ENCODE measurements at places on chromosomes 3 and 15.

DNA sequence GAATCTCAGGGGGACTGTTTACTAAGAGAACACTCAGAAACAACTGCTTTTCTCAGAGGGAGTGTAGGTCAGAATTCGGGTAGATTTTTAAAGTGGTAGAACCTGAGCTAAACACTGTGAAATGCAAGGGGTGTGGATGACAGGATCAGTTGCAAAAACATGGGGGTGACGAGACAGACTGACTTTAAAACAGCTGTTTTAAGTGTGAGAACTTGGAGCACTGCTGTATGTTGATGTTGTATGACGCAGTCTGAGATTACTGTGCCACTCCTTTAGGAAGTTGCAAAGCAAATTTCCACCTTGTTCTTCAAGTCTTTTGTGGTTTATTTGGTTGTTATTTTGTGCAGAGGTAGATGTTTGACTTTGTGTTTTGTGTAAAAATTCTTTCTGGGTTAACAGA, 36.8 kb upstream of the DIPK2A start:
- no peak for DNase-seq

DNA sequence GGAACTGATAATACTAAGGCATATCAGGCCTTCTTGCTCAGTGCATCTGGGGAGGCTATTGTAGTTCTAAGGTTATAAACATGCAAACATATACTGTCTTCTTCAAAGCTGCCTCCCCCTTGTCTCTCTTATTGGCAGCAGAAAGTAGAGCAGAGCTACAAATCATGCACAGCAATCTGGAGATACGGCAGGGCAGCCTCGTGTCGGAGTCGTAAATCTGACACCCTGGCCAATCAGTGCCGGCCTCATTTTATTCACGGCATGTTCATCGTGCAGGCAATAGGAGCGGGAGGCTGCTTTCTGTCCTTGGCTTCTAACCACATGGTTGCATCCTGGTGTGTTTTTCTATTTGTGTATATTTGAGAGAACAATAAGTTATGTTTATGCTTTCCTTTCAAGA, 300.2 kb upstream of the CNTN6 start:
- no peak for DNase-seq

GRCh38 chr3:153574445-153574844, 412.4 kb downstream of the RAP2B start:
- DNase-seq, result no peak

DNA sequence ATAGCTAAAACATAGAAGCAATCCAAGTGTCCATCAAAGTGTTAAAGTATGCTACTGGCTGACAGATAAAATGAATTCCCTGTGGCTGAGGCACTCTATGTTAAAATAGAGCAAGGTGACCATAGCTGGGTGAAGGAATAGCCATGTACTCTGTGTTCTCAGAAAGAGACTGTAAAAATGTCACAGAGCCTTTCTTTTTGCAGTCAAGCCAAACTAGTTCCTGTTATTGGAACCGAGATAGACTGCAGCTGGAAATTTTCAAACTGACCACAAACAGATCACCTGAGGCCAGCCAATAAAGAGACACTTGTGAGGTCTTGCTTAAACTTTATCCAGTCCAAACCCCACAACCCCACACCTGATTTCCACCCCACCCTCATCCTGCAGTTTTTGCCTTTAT, 422.8 kb upstream of the NAALADL2 start:
- DNase-seq, result no peak

GRCh38 chr15:31080591-31081014, 20.9 kb downstream of the TRPM1 start:
- no peak for DNase-seq

DNA sequence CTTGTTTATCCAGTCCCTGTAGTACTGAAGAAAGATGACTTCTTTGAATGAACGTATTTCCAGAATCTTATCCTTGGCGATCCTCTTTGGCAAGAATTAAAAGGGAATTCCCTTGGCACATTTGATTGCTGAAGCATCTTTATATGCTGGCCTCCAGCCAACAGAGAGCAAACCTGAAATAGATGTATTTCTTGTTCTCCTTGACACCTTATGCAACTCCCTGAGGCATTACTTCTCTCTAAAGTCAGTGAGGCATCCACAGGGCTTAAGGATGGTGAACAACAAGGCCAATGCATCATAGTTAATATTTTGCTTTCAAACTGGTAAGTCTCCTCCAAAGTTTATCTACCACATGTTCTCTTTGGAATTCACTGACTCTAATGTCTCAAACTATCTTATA, 450.9 kb upstream of the THRB start:
- no peak for DNase-seq

GRCh38 chr3:114904633-114905032, 242.5 kb downstream of the ZBTB20 start:
- no peak for DNase-seq

GRCh38 chr3:134078169-134078831, 48.6 kb upstream of the SLCO2A1 start:
- no peak for DNase-seq

DNA sequence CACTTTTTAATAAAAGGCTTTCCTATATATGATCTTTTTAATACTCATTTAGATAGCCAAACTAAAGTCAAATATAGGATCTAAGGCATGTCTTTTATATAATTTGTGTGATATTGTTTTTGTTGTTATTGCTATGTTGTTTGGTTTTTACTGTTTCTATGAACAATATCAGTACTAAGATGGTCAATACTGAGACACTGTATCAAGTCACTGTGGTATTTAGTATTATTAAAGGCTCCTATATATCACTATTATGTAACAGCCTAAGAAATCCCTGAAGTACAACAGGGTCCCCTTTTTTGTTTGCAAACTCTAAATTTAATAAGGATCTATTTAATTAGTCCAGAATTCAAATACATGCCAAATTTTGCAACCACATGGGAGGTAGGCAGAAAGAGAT, 61.9 kb downstream of the TBC1D5 start:
- no peak for DNase-seq

GRCh38 chr3:41202834-41203345, 3.6 kb downstream of the CTNNB1 start:
- no peak for DNase-seq

GRCh38 chr15:101065570-101066221, 146.5 kb downstream of the LRRK1 start:
- no peak for DNase-seq

DNA sequence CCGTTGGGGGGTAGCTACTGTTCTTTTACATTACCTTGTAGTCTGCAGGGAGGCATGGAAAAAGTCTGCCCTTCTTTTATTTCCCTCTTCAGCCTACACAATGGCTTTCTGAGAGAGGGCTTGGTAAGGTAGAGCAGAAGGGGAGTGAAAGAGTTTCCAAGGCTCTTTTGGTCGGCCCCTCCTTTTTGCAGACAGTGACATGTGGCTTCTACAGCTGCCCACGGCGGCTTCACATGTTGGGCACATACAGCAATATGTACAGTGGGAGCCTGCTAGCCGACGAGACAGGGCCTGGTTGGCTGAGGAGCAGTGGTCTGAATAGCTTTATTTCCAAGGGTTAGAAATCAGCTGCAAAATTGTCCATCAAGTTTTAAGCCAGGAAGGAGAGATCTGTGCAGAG, 4.0 kb downstream of the INAFM2 start:
- no peak for DNase-seq

GRCh38 chr3:187987187-187987586, 166.8 kb upstream of the LPP start:
- no peak for DNase-seq

GRCh38 chr3:169836078-169836941, 23.6 kb upstream of the LRRC34 start:
- no peak for DNase-seq

DNA sequence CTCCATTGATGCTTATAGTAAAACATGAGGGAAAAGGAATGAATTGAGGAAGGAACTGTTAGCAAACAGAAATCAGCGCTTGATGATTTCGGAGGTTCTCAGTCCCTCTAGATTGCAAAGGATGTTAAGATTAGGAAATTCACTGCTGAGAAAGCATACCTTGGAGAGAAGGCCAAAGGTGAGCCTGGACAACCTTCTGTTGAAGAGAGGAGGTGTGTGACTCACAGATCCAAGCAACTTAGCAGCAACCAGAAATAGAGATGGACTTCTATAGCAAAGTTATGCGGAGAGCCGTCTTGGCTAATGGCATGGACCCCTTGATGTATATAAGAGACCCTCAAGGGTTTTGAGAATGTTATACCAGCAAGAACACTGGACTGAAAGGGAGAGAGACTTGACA, 114.3 kb downstream of the EEFSEC start:
- DNase-seq, result no peak

DNA sequence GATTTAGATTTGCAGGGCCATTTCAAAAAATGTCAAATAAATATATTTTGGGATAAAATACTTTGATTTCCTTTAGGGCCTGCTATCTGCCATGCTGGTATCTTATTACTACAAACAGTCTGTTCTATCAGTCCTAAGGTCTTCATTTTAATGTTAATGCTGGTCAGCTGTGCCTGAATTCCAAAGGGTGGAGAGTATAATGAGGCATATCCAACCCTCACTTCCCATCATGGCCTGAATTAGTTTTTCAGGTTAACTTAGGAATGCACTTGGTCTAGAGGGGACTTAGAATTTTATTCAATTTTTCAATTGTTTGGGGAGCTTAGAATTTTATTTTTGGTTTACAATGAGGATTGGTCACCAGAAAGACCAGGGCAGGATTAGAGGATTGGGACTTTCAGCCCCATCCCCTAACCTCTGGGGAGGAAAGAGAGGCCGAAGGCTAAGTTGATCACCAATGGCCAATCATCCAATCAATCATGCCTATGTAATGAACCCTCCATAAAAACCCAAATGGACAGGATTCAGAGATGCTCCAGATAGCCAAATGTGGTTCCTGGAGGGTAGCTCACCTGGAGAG, 17.8 kb upstream of the CP start:
- no peak for DNase-seq

DNA sequence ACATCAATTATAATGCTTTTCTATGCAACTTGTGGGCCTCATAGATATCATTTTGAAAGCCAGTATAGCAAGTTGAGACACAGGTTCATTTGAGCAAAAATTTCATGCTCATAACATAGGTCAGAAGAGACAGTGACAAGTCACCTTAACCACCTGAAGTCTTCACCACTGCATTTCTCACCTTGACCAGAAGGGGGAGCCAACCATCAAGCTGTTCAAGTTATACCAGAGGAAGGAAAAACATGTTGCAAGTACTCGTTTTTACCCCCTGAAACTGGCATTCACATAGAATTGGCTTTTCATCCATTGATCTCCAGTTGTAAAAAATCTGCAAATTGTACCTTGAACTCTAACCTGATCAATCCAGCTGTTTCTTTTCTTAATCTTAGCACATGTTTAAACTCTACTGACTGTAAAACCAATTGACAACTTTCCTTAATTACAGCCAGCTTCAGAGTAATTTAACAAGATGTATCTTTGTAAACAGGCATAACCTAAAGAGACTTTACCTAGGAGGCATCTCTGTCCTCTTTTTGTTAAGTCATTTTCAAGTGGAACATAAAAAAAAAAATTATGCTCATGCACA, 1.4 kb downstream of the LMOD3 start:
- peak; percentile 35 for DNase-seq

DNA sequence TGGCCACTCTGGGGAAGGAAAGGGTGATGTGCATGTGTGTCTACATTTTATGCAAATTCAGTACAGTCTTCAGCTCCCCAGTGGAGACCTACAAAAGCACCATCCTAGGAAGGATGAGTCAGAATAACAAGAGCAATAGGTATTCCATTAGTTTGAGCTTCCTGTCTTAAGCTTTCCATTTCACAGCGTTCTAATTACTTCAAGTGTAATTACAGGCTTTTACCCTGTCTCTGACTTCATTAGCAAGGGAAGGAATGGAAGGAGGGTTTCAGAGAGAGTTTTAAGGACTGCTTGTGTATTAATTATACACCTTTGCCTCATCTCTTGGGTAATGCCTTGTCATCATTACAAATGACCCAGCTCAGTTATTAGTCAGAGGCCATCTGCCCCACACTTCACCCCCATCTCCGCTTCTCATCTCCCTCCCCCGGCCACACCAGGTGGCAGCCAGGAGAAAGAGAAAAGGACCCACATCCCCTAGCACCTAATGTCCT, 202.8 kb upstream of the MRPL3 start:
- DNase-seq, result no peak

DNA sequence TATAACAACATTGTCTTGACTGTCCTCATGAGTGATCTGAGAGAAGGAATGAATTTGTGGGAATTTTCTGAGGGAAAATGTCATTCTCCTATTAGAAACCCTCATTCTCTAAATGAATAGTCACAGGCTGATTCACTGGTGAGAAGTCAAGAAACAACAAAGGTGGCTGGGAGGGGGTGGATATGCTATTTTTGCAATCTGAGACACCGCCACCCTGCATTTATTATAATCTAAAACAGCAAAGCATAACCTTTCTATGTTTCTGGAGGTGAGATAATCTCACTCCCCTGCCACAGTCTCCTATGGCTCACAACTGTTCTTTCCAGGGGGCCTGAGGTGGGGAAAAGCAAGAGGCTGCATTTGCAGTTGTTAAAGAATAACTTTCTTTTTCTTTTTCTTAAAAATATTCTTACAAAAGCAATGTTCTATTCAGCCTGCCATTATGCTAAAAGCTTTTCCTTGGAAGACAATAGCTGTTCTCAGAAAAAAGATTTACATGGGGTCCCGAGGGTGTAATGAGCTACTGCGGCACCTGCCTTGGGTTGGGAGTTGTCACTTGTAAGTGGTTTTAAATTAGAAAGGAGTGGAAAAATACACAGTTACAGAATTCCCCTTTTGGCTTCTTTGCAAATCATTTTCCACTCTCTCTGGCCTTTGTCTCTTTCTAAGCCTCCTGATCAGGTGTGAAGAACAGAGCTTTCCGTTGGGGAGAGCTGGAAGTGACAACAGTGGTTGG, 220.9 kb downstream of the AGBL1 start:
- DNase-seq, result no peak

GRCh38 chr3:153026026-153026425, 136.0 kb upstream of the RAP2B start:
- DNase-seq, result no peak

GRCh38 chr3:14561051-14561960, 21.2 kb upstream of the GRIP2 start:
- DNase-seq, result no peak

- DNase-seq, result no peak
These were observed 1.2 kb upstream of the ICE2 start for GRCh38 chr15:60480149-60480548.

DNA sequence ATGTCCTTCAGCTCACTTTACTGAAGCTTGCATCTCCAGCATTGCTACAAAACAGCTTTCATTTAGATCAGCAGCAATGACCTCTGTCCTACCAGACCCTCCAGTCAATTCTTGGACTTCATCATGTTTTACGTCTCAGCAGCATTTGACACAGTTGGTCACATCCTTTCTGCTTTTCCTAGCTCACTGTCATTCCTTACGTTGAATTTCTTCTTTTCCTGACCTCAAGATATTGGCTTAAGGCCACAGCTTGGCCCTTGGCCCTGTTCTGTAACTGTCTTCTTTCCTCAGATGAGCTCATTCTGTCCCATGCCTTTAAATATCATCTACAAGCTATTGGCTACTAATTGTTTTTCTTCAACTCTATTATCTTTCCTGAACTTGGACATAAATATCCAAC, 576.2 kb upstream of the KCNMB2 start:
- no peak for DNase-seq

GRCh38 chr15:71883447-71883846, 73.1 kb downstream of the NR2E3 start:
- DNase-seq, result no peak

Data from SK-N-MC (cell line).